Fibroblast of gingiva (primary cell): ENCODE measurements at places on chromosomes 4 and X.

DNA sequence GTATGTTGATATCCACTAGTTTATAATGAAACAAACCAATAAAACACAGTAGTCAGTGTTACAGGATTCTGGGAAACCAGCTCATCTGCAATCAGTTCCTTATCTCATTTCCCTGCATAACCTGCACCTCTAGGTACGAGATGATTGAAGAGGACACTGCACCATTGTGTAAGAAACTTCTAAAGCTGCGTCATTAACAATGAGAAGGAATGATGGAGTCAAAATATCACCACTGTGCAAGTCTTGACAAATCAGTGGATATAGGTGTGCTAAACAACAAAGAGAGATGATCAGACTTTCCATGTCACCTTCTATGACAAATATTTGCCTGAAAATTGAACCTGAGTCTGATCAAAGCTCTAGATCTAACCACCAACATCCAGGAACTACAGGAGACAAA lies 40.7 kb upstream of the DHX15 start:
- no peak for DNase-seq

DNA sequence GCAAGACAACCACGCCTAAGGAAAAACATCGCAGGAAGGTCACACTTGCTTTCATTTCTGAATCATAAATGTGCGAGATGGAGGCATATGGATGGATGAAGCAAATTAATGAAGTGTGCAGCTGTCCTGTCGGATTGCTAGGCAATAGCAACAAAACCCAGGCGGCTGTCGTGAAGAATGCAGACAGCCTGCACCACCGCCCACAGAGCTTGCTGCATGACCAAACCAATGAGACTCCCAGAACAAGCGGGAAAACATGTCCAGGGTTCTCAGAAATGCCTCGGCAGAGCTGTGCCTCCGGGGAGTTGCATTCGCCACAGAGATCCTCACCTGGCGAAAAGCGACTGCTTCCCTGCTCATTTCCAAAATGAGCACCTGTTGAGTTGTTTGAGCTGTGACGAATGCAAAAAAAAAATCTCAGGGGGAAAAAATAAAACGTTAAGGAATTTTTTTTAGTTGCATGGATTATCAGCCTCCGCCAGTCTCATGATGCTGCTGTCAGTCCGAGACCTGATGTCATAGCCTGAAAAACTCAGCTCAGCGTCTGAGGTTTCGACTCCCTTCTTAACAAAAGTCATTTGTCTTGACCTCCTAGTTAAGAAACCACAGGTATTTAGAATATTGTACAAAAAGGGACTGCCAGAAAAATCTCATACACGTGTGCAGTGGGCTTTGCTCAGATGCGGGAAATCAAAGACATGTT lies 155.5 kb upstream of the MXRA5 start:
- DNase-seq, result no peak

DNA sequence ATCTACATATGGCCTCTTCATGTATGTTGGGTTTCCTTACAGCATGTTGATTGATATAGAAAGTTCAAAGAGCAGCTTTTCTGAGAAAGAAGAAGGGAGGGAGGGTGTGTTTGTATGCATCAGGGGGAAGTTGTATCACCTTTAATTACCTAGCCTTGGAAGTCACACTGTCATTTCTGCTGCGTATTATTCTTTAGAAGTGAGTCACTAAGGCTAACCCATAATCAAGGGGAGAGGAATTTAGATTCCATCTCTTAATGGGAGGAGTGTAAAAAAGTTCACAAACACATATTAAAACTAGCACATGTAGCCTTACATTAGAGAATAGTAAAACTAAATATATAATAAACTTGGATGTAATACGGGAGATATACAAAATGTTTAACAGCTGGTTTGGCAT lies 86.5 kb upstream of the CBLL2 start:
- DNase-seq, result no peak

DNA sequence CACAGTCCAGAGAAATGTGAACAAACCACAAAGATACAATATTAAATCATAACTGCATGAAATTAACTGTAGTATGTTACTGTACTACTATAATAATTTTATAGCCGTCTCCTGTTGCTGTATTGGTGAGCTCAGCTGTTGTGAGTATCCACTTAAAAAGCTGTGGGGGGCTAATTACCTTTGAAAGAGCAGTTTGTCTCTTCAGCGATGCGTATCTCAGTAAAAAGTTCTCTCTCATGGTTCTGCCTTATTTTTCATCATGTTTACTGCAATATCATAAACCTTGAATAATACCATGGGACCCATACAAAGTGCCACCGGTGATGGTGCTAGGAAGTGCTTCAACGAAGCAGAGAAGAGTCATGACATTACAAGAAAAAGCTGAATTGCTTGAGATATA lies 8.4 kb upstream of the MSMO1 start:
- DNase-seq, result no peak

DNA sequence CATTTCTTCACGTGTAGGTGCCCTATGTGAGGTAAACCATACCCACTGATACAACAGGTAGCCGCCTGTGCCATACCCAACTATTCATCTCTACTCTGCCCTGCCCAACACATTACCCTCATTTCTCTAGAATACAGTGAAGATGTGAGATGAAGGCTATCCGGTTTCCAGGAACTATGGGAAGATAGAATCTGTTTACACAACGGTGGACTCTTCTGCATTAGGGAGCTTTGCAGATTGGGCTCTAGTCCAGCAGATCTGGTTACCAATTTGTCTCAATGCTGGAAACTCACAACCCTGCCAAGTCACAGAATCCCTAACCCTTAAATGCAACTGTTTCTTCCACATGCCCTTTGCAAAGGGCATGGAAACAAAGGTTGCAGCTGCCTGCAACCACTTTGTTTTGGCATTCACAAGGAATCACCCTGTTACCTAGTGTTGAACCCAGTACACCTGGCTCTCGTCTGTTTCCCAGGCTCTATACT lies 6.4 kb upstream of the SLAIN2 start:
- DNase-seq, result peak; percentile 70

- DNase-seq, result peak; percentile 6
These were observed 29.5 kb upstream of the IRF2 start for GRCh38 chr4:184503869-184504300.

DNA sequence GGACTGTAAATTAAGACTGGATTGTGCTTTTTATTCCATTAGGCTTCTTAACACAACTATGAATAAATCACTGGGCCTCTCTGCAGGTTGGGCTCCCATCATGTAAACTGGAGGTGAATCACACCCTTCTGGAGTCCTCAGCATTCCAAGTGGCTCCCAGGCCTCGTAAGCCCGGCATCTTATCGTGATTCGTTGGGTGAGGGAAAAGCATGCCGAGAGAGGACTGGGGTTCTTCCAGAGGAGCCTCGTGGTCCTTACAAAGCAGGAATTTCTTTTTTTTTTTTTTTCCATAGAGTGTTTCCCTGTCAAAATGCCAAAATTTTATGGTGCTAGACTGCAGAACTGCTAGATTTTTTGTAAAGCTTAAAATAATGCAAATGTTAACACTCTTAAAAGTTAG lies 20.0 kb downstream of the CLDN22 start:
- no peak for DNase-seq

DNA sequence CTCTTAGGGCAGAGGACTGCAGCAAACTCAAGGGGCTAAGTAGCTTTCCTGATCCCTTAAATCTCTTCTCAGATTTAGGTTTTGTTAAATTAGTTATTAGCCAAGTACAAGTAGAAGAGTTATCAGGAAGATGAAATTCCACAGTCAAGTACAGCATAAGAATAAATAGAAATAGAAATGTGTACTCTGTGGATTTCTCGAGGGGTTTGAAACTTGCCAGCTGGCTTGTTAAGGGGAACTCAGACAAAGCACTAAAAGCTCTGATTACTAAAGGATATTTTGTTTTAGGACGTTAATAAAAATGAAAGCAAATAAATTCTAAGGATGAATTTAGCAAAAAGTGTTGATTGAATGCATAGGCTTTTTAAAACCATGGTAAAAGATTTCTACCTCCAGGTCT lies 654.6 kb downstream of the RAPGEF2 start:
- DNase-seq, result no peak

DNA sequence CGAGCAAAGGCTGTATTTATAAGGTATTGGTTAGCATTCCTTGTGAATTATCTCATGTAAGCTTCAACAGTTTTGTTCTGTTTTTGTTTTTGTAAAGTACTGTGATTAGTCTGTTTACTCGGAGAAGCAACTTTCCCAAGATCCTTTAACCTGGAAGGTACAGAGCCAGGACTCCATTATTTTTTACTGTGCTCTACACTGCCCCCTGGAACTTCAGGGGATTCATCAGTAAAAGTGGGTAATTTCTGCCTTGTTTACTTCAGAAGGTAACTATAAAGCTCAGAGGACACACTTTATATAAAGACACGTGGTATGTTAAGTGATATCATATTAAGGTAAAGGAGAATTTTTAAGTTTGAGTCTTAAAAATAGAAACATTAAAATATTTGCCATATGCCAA lies 124.9 kb downstream of the IQCM start:
- DNase-seq, result no peak

GRCh38 chrX:144006811-144007210 lies 122.9 kb downstream of the UBE2NL start:
- peak; percentile 8 for DNase-seq

GRCh38 chr4:184645904-184646610 lies 3.2 kb downstream of the CASP3 start:
- no peak for DNase-seq

DNA sequence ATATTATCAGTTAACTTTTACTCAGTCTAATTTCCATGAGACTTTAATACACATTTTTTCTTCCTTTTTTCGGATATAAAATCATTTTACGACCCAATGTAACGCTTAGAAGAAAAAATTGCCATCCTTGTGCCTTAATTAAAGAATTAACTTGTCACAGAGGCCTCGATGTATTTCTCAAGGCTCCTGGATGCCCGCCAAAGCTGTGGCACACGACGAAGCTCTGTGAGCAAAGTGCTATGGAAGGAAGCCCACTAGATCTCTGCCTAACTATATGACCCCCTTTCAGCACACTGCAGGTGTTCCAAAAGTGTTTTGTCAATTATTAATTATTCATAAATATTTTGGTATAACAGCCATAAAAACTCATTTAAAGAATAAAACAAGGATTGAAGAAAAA lies 54.4 kb downstream of the TAPT1 start:
- DNase-seq, result no peak

- no peak for DNase-seq
These were observed 72.3 kb downstream of the SLC34A2 start for GRCh38 chr4:25727711-25728493.

- no peak for DNase-seq
These were observed 163.5 kb downstream of the MGST2 start for GRCh38 chr4:139828966-139829664.

- DNase-seq, result peak; percentile 68
These were observed 1.6 kb downstream of the CASK start for GRCh38 chrX:41921492-41922430.

- no peak for DNase-seq
These were observed 444.1 kb downstream of the STIM2 start for GRCh38 chr4:27304751-27305150.

DNA sequence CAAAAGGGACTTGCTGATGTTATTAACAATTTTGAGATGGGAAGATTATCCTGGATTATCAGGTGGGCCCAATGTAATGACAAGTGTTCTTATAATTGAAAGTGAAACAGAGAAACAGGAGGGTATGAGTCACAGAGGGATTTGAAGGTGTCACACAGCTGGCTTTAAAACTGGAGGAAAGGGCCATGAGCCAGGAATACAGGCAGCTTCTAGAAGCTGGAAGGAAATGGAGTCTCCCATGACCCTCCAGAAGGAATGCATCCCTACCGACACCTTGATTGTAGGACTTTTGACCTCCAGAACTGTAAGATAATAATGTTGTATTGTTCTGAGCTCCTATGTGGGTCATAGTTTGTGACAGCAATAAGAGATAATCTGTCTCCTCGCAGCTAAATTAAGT lies 98.0 kb upstream of the STIM2 start:
- DNase-seq, result no peak

DNA sequence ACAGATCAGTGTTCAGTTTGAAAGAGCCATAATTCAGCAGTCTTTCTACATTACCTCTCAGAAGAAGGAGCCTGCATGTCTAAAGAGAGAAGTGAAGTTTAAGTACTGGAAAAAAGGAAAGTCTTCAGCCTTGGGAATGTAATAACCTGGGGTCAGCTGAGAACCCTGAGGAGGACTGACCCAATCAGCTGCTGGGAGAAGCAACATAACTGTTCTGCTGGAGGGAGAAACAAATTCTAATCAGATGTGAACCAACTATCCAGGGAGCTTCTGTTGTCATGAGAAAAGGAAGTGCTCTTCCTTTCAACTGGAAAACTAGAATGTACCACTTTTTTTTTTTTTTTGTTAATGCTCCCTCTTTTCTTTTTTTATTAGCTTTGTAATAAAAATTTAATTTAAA lies 64.5 kb upstream of the PDE5A start:
- peak; percentile 28 for DNase-seq

GRCh38 chrX:16750136-16750535 lies 30.7 kb downstream of the SYAP1 start:
- no peak for DNase-seq

DNA sequence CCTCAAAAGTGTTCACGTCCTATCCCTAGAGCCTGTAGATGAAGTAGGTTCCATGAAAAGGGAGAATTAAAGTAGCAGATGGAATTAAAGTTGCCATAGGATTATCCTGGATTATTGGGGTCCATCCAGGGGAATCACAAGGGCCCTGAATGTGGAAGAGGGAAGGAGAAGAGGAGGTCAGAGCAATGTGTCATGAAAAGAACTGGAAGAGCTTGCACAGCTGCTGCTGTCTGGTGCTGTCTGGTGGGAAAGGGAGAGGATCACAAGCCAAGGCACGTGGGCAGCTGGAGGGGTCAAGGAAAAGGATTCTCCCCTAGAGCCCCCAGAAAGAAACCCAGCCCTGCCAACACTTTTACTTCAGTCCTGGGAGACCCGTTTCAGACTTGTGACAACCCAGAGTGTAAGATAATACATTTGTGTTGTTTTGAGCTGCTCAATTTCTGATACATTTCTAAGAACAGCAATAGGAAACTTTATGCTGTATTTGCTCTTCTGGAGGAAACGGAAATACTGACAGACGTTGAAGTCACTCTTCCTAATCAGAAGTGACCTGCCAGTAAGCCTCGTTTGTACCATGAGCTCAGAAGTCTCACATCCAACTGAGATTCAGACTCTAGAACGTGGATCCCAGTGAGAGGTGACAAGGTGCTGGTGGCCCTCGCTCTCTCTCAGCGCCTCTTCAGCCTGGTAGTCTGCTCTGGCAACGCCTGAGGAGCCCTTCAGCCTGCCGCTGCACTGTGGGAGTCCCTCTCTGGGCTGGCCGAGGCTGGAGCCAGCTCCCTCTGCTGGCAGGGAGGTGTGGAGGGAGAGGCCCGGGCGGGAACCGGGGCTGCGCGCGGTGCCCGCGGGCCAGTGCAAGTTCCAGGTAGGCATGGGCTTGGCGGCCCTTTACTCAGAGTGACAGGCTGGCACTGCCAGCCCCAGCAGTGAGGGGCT lies 34.7 kb upstream of the ENPP6 start:
- no peak for DNase-seq

DNA sequence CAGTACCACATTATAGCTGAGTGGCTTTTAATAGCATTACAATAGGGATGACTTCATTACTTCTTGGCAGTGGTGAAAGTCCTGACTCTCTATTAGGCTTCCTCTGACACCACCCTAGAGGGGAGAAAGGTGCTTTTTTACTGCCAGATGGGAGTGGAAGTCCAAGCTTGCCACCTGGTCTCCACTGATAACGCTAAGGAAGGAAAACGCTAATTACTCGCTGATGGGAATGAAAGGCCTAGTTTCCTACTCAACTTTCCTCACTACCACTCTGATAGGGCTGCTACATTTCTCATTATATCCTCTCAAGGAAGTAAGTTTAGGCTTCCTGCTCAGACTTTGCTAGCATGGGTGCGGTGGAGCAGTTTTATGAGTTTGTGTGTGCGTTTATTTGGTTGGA lies 62.3 kb upstream of the PAGE3 start:
- DNase-seq, result no peak
